ENCODE measurements at places on chromosomes 2 and 18. TPM values are rescaled to one million over a fixed set of nuclear protein-coding genes. Genes with fewer than 3 reads are reported as not detected.

DNA sequence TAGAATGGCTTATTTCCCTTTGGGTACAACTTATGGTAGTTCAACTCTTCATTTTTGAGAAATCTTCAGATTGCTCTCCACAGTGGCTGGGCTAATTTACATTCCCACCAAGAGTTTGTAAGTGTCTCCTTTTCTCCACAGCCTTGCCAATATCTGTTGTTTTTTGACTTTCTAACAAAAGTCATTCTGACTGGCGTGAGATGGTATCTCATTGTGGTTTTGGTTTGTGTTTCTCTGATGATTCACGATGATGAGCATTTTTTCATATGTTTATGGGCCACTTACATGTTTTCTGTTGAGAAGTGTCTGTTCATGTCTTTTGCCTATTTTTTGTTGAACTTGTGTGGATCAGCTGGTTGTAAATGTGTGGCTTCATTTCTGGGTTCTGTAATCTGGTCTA, 871.0 kb downstream of the EPHA4 start:
- no peak overlapping the region for H3K27ac ChIP-seq
- H3K36me3 ChIP-seq, result no peaks in the 10 kb centered on the region
- no peaks in the 10 kb centered on the region for H3K4me1 ChIP-seq
- DNase-seq, result no peak

- no peak overlapping the region for H3K4me3 ChIP-seq
- peak overlapping the region; percentile 88 for H3K27ac ChIP-seq
- H3K4me1 ChIP-seq, result peaks cover 54% of the 10 kb centered on the region
- no peaks in the 10 kb centered on the region for H3K27me3 ChIP-seq
- H3K36me3 ChIP-seq, result no peaks in the 10 kb centered on the region
These were observed 115.1 kb upstream of the COPS8 start for GRCh38 chr2:236970656-236971010.

The ABCG5 gene
- total RNA-seq, result 3.8 TPM

The BMP10 gene
- total RNA-seq, result 0.27 TPM

DNA sequence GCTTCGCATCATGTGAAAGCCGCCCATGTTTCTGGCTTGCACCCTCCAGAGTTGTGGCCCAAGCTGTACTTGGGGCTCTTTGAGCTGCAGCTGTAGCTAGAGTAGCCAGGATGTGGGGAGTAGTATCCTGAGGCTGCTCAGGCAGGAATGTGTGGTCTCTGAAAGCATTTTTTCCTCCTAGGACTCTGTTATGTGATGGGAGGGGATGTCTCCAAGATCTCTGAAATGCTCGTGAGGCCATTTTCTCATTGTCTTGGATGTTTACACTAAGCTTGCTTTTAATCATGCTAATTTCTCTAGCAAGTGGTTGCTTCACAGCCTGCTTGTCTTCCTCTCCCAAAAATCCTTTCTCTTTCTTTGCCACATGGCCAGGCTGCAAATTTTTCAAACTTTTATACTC, 687.6 kb downstream of the DCDC2C start:
- no peaks in the 10 kb centered on the region for H3K27me3 ChIP-seq
- no peak overlapping the region for H3K27ac ChIP-seq
- H3K36me3 ChIP-seq, result no peaks in the 10 kb centered on the region
- no peak overlapping the region for H3K4me3 ChIP-seq

DNA sequence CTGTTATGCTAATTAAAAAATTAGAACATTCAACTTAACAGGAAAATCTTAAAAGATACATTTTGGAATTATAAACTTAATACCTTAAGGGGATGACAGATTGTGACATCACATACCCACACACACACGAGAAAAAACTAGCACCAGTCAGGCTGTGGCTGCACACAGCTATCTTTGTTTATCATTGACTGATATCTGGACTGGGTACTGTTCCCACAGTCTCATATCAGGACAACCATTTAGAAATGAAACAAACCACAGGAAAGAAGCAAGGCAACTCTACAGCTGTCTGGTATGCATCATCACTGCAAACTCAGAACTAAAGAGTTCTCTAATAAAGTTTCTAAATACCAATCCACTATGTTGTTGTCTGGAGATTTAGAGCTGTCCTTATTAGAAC, 210.9 kb upstream of the SMAD7 start:
- no peaks in the 10 kb centered on the region for H3K4me1 ChIP-seq
- peak; percentile 4 for DNase-seq
- no peaks in the 10 kb centered on the region for H3K27me3 ChIP-seq
- H3K4me3 ChIP-seq, result no peak overlapping the region

DNA sequence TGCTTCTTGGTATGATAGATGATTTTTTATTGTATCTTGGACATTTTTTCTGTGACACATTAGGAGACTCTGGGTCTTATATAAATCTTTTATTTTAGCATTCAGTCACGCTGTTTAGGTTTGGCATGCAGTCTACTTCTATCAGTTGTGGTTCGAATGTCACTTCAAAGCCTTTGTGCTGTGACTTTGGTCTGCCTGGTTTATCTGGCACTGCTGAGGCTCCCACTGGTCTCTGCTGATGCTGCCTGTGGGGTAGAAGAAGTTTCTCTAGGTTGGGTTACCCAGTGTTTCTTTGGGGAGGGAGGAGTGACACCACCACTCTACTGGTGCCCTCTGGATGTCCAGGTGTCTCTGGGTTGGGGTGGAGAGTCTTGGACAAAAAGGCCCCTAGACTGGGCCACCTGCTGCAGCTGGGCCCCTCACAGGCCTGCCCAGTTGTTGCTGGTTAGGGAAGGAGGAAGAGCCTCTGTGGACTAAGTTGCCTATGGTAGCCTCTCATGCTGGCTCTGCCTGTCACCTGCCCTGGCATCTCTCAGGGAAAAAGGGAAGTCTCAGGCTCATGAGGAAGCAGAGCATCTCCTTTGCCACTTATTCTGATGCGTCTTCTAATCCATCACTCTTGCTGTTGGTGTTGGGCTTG, 115.4 kb upstream of the HS6ST1 start:
- H3K27ac ChIP-seq, result no peak overlapping the region
- no peaks in the 10 kb centered on the region for H3K27me3 ChIP-seq
- no peaks in the 10 kb centered on the region for H3K36me3 ChIP-seq
- no peak for DNase-seq
- H3K4me3 ChIP-seq, result no peak overlapping the region

The C2orf92 gene
- total RNA-seq, result 2.1 TPM

The MXD1 gene
- total RNA-seq, result 29.7 TPM

The ACMSD gene
- 6.5 TPM for total RNA-seq

DNA sequence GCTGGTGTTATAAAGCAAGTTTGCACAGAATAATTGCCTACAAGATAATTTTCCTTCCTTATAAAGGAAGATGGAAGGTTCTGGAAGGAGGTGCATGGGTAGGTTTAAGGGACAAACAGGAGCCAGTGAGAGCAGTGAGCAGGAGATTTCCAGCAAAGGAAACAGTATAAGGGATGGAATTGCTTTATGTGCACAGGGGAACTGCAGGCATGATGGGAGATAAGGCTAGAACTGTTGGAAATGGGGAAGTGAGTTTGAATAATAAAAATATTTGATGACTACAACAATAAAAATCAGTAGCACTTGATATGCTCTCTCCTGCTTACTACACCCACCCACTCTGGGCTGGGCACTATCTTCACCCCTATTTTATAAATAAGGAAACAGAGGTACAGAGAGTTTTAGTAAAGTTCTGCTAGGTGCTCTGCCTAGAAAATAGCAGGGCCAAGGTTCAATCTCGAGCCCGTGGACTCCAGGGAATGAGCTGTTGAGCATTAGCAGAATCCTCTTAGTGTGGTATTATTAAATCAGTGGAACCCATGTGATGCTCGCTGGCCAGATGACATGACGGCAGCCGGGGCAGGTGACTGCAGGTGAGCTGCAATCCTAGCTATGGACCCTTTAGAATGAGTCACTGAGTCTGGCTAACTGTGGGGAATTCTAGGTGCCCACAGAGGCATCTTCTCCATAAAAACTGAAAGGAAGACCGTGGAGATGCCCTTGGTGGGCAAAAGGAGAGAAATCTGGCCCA, 302.5 kb downstream of the PIEZO2 start:
- no peaks in the 10 kb centered on the region for H3K27me3 ChIP-seq
- no peaks in the 10 kb centered on the region for H3K36me3 ChIP-seq
- peak; percentile 43 for DNase-seq
- peaks cover 20% of the 10 kb centered on the region for H3K4me1 ChIP-seq

The KLHL14 gene
- 0.57 TPM for total RNA-seq

The IL36A gene
- total RNA-seq, result not detected

The SPR gene
- 48.3 TPM for total RNA-seq

DNA sequence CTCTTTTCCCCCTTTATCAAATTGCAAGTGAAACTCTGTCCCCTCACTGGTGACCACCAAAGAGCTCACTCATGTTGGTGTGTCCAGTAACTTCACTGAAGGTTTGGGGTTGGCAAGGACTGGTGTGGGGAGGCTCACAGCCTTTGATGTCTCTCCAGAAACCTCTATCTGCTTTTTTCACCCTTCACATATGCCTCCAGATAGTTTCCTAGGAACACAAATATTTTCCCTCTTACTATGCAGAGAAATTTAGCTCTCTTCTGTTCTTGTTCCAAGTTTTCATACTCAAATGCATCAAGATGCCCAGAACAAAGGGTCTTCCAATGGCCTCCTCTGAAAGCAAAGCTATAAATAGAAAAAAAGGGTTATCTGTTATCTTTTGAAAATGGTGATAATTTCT, 20.7 kb downstream of the DTNA start:
- peak overlapping the region; percentile 22 for H3K27ac ChIP-seq
- H3K36me3 ChIP-seq, result no peaks in the 10 kb centered on the region
- no peaks in the 10 kb centered on the region for H3K27me3 ChIP-seq
- H3K4me3 ChIP-seq, result no peak overlapping the region
- H3K4me1 ChIP-seq, result peaks cover 13% of the 10 kb centered on the region
- no peak for DNase-seq

DNA sequence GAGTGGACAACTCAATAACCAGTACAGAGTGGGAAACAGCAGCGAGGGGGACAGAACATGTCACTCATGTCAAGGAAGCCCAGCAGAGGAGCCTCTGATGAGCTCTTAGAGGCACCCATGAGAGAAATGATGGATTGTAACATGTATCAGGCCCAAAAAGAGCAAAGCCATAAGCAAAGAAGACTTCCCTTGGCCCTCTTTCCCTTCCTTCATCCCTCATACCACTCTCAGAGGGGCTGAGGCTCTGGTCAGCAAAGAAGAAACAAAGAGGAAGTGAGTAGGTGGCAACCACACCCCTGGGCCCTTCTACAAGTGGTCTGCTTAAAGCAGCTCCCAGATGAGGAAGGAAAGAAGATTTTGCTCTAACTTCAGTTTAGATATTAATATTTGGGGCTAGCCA, 112.8 kb downstream of the CDC42EP3 start:
- no peak for DNase-seq
- H3K27me3 ChIP-seq, result no peaks in the 10 kb centered on the region
- H3K36me3 ChIP-seq, result no peaks in the 10 kb centered on the region
- no peak overlapping the region for H3K4me3 ChIP-seq

The GAREM2 gene
- 4.7 TPM for total RNA-seq

GRCh38 chr18:42914476-42914875, 201.0 kb downstream of the RIT2 start:
- H3K4me1 ChIP-seq, result no peaks in the 10 kb centered on the region
- DNase-seq, result no peak
- no peaks in the 10 kb centered on the region for H3K36me3 ChIP-seq
- H3K27ac ChIP-seq, result no peak overlapping the region
- no peaks in the 10 kb centered on the region for H3K27me3 ChIP-seq
- H3K4me3 ChIP-seq, result no peak overlapping the region

DNA sequence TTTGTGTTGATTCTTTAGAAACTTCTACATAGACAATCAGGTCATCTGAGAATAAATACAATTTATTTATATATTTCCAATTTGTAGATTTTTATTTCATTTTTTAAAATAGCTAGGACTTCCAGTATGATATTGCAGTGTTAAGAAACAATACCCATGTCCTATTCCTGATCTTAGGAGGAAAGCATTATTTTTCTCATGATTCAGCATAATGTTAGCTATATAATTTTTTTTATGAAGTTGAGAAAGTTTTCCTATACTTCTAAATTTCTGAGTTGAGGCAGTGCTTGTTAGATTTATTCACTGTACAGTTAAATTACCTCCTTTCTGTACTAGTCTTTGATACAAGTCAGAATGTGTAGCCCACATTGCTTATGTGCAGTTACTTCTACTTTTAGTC, 595.7 kb upstream of the HS6ST1 start:
- no peak overlapping the region for H3K27ac ChIP-seq
- H3K4me3 ChIP-seq, result no peak overlapping the region
- no peaks in the 10 kb centered on the region for H3K27me3 ChIP-seq
- H3K36me3 ChIP-seq, result no peaks in the 10 kb centered on the region

DNA sequence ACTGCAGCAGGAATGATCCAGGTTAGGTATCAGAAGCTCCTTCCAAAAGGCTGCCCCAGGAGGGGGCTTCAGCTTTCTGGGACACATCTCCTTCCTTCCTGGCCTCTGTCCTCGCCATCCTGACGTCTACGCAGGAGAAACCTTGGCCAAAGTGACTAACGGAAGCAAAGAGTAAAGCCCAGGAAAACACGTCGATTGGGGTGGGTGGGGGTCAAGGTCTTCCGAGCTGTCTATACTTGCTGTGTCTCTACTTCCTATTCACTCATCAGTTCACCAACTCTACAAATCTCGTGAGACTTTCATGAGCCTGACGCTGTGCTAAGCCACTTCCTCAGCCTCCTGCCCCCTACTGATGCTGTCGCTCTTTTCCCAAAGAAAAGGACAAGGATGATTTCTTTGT, 212.6 kb downstream of the TNS1 start:
- no peaks in the 10 kb centered on the region for H3K4me1 ChIP-seq
- no peaks in the 10 kb centered on the region for H3K36me3 ChIP-seq
- H3K4me3 ChIP-seq, result no peak overlapping the region

The WBP1 gene
- 66.5 TPM for total RNA-seq

GRCh38 chr2:189203177-189203799, 23.7 kb upstream of the COL5A2 start:
- no peaks in the 10 kb centered on the region for H3K27me3 ChIP-seq
- no peak for DNase-seq
- H3K36me3 ChIP-seq, result no peaks in the 10 kb centered on the region
- no peak overlapping the region for H3K27ac ChIP-seq
- no peak overlapping the region for H3K4me3 ChIP-seq
- peaks cover 7% of the 10 kb centered on the region for H3K4me1 ChIP-seq

GRCh38 chr2:201532686-201533304, 81.3 kb downstream of the STRADB start:
- H3K27me3 ChIP-seq, result no peaks in the 10 kb centered on the region
- H3K27ac ChIP-seq, result no peak overlapping the region
- no peak overlapping the region for H3K4me3 ChIP-seq

The TMEM247 gene
- not detected for total RNA-seq

The RALB gene
- total RNA-seq, result 66.8 TPM

DNA sequence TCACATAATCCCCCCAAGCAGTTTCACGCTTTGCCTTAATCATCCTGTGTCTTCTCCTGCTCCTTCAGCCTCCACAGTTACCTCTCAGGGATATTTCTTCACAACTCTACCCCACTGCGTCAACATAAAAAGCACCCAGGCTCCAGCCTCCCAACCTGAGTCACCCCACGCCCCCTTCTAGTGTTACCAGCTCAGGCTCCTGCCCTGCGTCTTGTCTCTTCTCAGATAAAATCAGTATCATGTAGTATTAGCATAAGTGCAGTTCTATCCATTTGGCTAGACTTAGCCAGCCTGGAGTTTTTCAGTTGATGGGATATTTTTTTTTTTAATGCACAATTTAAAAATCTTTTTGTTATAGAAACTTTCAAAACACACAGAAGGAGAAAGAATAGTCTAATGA, 9.6 kb upstream of the PELI1 start:
- no peak for DNase-seq
- no peaks in the 10 kb centered on the region for H3K4me1 ChIP-seq
- no peaks in the 10 kb centered on the region for H3K36me3 ChIP-seq
- H3K4me3 ChIP-seq, result no peak overlapping the region
- no peaks in the 10 kb centered on the region for H3K27me3 ChIP-seq
- no peak overlapping the region for H3K27ac ChIP-seq

The CRYGD gene
- total RNA-seq, result not detected
